ENCODE measurements at places on chromosomes 7 and 10.

- DNase-seq, result no peak
Observed at GRCh38 chr10:74113546-74113945, 37.1 kb downstream of the AP3M1 start.

- DNase-seq, result no peak
Observed at GRCh38 chr7:43674559-43675436, 54.5 kb downstream of the COA1 start.

GRCh38 chr7:99990460-99990852 is 14.6 kb upstream of the AZGP1 start:
- no peak for DNase-seq

DNA sequence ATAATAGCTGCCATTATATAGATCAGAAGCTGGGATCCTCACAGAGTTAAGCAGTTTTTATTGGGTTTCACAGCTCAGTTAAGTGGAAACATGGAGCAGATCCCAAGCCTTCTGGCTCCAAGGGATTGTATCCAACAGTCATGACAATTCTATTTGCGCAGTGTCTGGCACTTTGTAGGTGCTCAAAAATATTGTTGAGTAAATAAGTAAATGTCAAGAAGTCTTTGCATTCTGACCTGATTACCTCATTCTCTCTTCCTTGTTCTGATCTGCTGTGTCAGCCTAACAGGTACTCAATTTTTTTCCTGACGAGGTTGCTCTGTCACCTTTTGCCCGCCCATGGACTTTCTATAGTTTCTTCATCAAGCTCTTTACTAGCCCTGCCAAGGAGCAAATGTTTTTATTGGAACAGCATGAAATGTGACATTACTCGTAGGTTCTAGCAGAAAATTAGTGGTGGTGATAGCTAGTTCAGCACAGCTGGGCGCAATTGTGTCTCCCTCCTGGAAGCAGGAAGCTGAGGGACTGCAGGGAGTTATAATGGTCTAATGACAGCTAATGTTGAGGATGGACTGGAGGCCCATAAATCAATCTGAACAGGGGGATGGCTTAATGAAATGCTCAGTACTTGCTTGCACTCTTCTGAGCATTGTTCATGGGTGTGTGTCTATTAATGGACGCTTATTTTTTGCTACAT is 680.2 kb downstream of the CCSER2 start:
- no peak for DNase-seq

- DNase-seq, result no peak
Observed at GRCh38 chr7:3544202-3544601, 243.2 kb downstream of the SDK1 start.

DNA sequence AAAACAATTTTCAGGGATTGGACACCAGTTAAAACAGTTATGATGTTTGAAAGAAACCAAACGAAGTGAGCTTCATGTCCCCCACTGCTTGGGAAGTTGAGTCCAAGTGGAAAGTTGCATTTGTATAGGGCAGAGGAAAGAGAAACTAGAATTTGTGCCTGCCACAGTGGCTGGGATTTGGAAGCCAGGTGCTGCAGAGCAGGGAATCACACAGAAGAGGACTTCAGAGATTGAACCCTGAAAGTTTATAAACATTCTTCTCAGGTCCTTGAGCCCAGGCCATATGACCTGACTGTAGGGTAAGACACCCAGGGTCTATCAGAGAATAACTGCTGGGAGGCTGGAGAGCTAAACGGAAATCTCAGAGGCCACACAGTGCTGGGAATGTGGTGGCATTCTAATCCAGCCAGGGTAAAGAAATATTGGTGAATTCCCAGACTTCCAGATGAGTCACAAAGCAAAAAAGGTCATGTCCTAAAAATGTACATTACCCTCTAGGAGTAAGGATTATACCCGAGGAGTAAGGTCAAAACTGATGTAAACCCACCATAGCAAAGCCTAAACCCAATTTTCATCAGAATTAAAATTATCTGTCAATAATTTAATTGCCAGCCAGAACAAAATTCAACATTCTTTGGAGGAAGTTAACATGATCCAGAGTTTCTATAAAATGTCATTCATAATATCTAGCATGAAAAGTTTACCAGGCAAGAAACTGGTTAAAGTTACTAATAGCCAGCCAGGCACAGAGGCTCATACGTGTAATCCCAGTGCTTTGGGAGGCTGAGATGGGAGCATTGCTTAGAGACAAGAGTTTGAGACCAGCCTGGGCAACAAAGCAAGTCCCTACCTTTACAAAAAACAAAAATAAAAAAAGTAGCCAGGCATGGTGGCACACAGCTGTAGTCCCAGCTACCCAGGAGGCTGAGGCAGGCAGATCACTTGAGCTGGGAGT is 31.2 kb downstream of the TOMM7 start:
- DNase-seq, result no peak

DNA sequence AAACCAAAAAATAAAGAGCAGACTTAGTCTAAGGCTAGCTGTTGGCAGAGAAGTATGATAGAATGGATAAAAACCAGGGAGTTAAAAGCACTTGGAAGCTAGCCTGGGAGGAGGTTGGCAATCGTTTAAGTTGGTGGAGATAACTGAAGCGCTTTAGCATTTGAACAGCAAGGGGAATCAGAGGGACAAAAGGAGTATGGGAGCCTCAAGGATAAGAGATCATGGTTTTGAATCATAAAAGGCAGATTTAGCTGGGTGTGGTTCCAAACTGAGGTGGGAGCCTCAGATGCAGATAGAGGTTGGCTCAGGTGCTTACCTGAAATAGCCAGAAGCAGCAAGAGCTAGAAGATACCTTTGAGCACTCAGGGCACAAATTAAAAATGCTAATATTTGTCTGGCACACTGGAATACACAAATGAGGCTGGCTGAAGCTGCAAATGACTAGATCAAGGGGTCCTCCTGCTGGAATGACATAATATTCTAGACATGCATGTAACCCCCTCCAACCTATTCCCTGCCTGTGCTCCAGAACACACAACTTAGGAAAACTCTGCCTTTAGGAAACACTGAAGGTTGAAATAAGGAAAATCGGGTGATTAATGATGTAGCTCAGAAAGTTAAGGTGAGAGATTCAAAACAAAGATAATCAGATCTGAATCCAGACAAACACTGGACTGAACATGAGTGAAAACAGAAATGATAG is 372.3 kb upstream of the LRRN3 start:
- DNase-seq, result no peak

- no peak for DNase-seq
Observed at GRCh38 chr7:102066476-102066875, 220.2 kb upstream of the SH2B2 start.

GRCh38 chr7:98125759-98126158 is 19.1 kb downstream of the LMTK2 start:
- no peak for DNase-seq

- DNase-seq, result no peak
Observed at GRCh38 chr10:99979066-99979685, 30.6 kb downstream of the DNMBP start.

DNA sequence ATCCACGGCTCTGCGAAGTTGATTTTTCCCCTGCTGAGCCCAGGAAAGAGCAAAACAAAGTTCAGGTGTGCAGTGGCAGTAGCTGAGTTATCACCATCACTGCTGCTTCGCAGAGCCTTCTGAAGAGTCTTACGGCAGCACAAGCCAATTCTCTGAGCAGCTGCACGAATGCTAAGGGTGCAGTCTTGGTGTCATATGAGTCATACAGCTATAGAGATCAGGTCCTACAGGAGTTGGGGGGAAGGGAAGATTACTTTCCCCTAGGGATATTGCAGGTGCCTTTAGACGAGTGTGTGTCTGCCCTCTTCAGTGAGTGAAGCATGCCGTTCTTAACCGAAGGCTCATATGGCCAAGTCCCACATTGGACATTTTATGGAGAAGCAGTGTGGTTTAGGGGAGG is 227.8 kb downstream of the CELF2 start:
- DNase-seq, result peak; percentile 57

GRCh38 chr7:131100357-131101054 is 227.2 kb upstream of the MKLN1 start:
- DNase-seq, result no peak

GRCh38 chr10:92999191-92999590 is 61.4 kb upstream of the CYP26C1 start:
- DNase-seq, result no peak

DNA sequence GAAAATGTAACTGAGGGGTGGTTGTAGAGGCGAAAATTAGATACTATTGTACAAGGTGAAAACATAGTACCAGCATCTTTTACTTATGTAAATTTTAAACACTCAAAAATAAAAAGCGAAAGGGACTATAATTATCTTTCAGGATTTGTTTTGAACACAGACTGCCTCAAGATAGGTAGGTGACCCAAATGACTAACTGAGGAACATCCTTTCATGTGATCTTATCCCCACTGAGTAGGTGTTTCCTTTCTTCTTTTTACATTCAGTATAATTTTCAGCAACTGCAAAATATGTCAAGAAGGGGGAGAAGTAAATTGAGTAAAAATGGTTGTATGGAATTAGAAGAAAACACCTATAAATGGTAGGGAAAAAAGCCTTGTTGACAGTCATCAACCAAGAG is 236.7 kb downstream of the PHF14 start:
- no peak for DNase-seq

GRCh38 chr10:45377858-45378257 is 3.8 kb downstream of the ALOX5 start:
- DNase-seq, result no peak

- no peak for DNase-seq
Observed at GRCh38 chr7:108629651-108630400, 60.2 kb downstream of the DNAJB9 start.

DNA sequence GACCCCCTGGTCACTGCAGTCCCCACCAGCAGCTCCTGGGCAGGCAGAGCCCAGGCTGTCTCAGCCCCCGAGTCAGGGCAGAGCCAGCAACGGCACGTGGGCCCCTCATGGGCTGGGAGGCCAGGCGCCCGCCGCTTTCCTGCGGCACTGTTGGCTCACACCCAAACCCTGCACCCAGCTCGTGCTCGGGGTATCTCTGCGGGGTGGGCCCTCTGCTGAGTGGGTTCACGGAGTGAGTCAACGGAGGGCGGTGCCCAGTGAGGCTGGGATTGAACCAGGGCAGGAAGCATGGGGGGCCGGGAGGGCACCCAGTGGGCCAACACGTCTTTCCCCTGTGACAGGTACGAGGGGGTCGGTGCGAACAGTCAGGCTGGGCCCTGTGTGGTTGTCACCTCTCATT is 28.9 kb downstream of the ADAP1 start:
- DNase-seq, result peak; percentile 61
